DND-41 (cell line): ENCODE measurements at places on chromosomes 11 and 22.
A peak's percentile ranks its signal among the peaks of the same experiment; 100 is the strongest.

GRCh38 chr11:133823211-133823610 lies 22.1 kb downstream of the SPATA19 start:
- DNase-seq = no peak

- DNase-seq = no peak
Measured at GRCh38 chr11:61092280-61092766, 10.0 kb upstream of the CD5 start.

- no peak for DNase-seq
Measured at GRCh38 chr11:35419184-35419829, at the start of gene SLC1A2. Gene SLC1A2, minus strand, starts transcription at chr11:35419558. Its CDS starts 592 bp downstream, at chr11:35418966.

DNA sequence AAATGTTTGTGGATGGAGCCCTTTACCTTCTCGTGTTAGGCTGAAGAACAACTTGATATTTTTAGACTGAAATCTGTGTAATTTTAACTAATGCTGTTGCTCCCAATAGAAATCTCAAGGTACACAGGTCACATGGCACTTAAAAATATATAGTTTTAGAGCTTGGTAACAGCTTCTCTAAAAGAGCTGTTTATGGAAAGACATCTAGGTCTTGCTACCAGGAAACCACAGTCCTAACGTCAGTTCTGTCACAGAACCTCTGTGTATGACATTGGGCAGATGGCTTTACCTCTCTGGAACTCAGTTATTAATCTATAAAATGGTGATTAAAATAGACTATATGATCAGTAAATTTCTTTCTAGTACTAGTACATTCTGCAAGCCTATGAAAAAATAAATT lies 35.4 kb downstream of the PAK1 start:
- no peak for DNase-seq

DNA sequence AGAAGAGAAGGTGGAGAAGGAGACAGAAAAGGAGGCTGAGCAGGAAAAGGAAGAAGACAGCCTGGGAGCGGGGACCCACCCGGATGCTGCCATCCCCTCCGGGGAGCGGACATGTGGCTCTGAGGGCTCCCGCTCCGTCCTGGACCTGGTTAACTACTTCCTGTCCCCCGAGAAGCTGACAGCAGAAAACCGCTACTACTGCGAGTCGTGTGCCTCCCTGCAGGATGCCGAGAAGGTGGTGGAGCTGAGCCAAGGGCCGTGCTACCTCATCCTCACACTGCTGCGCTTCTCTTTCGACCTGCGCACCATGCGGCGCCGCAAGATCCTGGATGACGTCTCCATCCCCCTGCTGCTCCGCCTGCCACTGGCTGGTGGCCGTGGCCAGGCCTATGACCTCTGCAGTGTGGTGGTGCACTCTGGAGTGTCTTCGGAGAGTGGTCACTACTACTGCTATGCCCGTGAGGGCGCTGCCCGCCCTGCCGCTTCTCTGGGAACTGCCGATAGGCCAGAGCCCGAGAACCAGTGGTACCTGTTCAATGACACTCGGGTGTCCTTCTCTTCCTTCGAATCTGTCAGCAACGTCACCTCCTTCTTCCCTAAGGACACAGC lies 21.4 kb downstream of the USP35 start:
- peak; percentile 20 for DNase-seq

- DNase-seq = no peak
Measured at GRCh38 chr22:48445113-48445827, 1382.4 kb downstream of the BRD1 start.

GRCh38 chr11:64564947-64565889 lies 25.8 kb upstream of the SLC22A12 start:
- DNase-seq = no peak

DNA sequence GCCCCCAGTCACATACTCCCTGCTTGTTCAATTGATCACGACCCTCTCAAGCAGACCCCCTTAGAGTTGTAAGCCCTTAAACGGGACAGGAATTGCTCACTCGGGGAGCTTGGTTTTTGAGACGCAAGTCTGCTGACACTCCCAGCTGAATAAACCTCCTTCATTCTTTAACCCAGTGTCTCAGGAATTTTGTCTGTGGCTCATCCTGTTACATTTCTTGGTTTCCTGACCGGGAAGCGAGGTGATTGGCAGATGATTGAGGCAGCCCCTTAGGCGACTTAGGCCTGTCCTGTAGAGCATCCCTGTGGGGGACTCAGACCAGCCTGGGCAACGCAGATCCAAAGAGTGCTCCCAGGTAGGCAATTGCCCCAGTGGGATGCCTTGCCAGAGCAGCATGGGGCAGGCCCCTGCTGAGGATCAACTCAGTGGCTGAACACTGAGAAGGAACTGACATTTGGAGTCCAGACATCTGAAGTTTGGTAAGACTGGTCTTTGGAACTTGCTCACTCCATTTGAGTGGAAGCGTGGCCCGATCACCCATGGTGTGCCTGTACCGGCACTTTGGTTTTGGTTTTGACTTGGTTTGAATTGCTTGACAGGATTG lies 51.5 kb downstream of the NEU3 start:
- no peak for DNase-seq

- no peak for DNase-seq
Measured at GRCh38 chr11:133115099-133115498, 417.2 kb downstream of the OPCML start.

DNA sequence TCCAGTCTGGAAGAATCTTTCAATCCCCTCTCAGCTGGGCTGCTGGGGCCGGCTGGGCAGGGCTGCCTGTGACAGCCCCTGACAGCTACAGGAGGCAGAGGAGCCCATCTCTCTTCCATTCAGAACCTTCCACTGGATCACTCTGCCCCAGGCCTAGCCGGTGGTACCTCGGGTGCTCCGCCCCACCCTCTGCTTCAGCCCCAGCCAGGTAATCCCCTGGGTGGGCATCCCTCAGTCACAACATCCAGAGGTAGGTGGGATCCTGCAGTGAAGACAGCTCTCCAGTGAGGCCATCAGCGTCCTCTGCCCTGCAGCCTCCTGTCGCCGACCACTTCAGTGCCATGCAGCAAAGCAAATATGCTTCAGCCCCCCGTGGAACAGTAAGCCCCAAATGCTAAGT lies 223.7 kb downstream of the DSCAML1 start:
- no peak for DNase-seq

- no peak for DNase-seq
Measured at GRCh38 chr11:105612771-105613170, 2.9 kb downstream of the GRIA4 start.

DNA sequence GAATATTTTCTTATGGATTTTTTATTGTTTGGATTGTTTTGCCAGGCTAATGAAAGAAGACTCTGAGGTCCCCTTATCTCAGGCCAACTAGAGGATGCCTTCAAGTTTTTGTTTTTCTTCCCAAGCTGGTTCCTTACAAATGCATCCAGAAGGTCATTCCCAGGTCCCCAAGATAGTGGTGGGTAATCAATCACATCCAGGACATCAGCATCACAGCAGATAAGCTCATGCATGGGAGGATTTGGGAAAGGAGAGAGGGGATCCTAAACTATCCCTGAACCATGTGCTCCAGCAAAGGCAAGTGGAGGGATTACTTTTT lies 20.7 kb downstream of the FZD4 start:
- DNase-seq = no peak

GRCh38 chr22:35838855-35839576 lies 121.3 kb downstream of the APOL5 start:
- DNase-seq = peak; percentile 12

- peak; percentile 93 for DNase-seq
Measured at GRCh38 chr11:65422633-65423515, at the start of gene NEAT1. Gene NEAT1, plus strand, starts transcription at chr11:65422798.

DNA sequence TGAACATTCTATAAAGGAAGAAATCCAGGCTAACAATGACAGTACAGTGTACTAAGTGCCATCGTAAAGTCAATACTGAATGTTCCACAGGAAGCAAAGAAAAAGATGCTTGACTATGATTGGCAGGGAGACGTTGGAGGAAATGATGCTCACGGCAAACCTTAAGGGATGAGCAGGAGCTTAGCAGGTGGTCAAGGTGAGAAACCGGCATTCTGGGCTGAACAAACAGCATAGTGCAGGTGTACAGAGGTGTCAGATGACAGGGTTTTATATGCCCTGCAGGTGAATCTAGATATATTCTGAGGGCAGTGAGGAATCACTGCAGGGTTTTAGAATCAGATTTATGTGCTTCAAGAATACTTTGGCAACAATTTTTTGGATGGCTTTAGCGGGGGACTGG lies 85.3 kb upstream of the HEPHL1 start:
- no peak for DNase-seq

GRCh38 chr11:17150521-17150920 lies 57.3 kb downstream of the PIK3C2A start:
- DNase-seq = no peak

GRCh38 chr22:43094085-43094484 lies 4.9 kb upstream of the TTLL1 start:
- DNase-seq = no peak

DNA sequence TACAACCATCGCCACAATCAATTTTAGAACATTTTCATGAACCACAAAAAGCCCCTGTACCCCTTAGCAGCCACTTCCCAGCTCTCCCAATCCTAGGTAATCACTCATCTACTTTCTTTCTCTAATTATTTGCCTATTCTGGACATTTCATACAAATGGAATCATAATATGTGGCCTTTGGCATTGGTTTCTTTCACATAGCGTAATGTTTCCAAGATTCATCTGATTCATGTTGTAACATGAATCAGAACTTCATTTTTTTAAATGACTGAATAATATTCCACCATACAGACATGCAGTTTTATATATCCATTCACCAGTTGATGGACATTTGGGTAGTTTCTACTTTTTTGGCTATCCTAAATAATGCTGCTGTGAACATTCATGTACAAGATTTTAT lies 56.2 kb upstream of the RCN1 start:
- no peak for DNase-seq

GRCh38 chr22:31343235-31344191 lies 2.6 kb downstream of the PATZ1 start:
- no peak for DNase-seq

GRCh38 chr11:2865922-2866577 lies 19.5 kb downstream of the CDKN1C start:
- no peak for DNase-seq

DNA sequence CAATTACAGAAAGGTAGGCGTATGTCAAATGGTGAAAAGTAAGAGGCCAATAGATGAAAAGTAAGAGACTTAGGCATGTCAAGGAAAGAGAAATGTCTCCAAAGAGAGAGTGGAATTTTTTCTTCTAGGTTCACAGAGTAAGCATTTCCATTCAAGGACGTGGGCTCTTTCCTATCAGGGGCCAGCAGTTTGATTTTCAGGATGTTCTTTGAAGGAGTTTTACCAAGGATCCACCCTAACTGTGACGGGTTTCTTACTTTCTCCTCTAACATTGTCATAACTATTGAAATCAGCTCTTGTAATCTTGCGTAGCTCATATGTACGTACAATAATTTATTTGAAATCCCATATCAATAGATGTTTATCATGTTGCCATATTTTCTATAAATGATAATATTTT lies 2112.2 kb upstream of the RAG2 start:
- no peak for DNase-seq
